ENCODE measurements at places on chromosomes 4 and X.

DNA sequence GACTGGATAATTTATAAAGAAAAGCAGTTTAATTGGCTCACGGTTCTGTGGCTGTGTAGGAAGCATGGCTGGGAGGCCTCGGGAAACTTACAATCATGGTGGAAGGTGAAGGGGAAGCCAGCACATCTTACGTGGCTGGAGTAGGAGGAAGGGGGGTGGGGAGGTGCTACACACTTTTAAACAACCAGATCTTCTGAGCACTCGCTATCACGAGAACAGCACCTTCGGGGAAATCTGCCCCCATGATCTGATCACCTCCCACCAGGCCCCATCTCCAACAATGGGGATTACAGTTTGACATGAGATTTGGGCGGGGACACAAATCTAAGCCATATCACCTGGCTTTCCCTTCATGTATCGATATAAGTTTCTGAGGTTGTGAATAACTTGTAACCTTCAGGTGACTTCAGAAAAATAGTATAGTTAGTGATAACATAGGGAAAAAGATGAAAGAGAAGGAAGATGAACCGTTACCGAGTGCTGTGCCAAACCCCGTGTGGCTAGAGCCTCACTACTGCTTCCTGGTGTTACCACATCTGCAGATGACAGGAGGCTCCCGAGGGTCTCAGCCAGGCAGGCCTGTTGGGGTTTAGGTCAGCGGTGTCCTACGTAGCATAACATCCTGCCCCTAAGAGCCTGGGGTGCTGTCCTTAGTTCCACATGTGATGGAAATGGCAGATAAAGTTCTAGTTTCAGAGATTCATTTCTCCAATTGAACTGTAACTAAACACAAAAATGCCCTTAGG is 103.5 kb downstream of the TNIP2 start:
- DNase-seq = no peak

GRCh38 chrX:703466-703865 is 72.9 kb downstream of the SHOX start:
- DNase-seq = no peak

- DNase-seq = no peak
Observed at GRCh38 chrX:19129694-19130093, 7.4 kb upstream of the ADGRG2 start.

DNA sequence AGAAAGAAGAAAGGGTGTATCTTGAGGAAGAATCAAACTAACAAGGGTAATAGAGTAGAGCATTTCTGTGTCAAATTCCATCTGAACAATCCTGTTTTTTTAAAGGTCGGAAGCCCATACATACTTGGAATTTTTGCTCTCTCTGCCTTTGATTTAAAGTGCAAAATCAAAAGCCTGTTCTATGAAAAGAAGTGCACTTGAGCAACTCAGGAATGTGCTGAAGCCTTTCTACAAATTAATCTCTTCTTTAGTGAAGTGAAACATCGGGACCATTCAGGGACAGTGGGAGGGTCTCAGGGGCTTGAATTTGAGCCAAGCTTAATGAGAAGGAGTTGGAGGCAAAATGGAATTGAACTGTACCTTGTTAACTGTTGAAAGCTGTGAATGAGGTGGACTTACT is 1008.5 kb upstream of the LCORL start:
- DNase-seq = no peak

- no peak for DNase-seq
Observed at GRCh38 chr4:138488533-138488932, 246.4 kb upstream of the SLC7A11 start.

DNA sequence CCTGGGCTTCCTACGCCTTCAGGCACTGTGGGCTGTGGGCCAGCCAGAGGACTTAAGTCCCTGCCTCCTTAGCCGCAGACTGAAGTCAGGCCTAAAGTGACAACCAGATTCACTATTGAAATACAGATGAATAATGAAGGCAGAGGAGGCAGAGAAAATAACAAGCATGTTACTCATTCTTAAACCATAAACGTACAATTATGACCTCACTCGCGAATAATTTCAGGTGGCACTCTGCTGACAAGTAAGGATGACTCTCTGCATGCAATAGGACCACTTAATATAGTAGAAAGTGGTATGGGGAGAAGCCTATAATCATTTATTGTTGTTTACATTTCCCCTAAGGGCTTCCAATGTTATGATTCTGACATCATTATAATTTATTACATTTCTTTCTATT is 409.2 kb upstream of the FGF13 start:
- DNase-seq = no peak

DNA sequence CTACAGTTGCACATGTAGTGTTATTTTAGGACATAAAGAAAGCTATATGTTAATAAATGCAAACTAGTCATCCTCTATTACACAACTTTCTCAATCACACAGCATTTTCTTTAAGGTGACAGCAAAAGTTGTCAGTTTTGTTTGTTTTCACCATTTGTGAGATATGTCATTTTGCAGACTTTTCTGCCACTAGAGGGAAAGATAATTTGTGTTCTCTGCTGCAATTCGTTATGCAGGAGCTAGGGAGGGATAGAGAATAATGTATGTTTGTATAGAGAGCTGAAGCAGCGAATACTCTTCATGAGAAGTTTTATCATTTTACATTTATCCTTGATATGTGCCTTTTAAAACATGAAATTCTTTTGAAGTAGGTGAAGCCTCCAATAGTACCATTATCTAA is 670.6 kb upstream of the ATOH1 start:
- DNase-seq = no peak

GRCh38 chr4:174742561-174742960 is 86.5 kb downstream of the GLRA3 start:
- no peak for DNase-seq

- DNase-seq = no peak
Observed at GRCh38 chr4:102761906-102762305, 1.1 kb upstream of the MANBA start.

DNA sequence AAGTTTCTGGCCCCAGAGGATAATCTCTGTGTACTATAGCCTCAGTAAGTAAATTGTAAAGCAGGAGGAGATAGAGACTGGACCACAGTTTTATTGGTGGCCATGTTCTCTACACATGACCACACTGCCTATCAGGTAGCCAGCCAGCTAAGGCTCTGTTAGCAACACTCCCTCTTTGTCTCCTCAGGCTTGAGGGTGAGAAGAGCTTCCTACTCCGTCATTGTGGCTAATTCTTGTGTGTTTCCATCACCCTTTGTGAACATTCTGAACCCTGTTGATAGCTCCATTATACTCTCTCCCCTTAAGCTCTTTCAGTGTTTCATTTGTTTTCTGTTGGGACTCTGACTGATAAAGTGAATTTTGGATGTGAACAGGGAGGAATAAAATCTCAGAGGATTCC is 233.4 kb downstream of the CFAP299 start:
- DNase-seq = no peak

GRCh38 chr4:72779241-72779640 is 210.2 kb upstream of the ADAMTS3 start:
- no peak for DNase-seq

GRCh38 chr4:41327770-41328169 is 71.0 kb downstream of the UCHL1 start:
- no peak for DNase-seq

- DNase-seq = no peak
Observed at GRCh38 chrX:43002526-43003203, 224.7 kb upstream of the PPP1R2C start.

DNA sequence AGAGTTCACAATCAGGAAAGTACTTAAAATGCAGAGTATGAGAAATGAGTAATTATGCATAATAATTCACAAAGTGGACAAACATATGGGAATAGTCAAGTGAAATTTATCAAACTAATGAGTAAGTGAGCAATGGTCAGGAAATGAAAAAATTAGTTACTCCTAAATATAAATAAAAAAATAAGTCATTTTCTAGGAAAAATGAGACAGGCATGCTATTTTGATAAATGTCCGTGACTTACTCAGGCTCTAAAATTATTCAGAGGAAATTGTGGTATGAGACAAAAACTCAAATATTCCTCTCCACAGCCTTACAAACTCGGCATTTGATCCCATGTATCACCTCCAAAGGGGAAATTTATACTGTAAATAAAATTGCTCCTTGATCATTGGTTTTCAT is 181.2 kb downstream of the COX18 start:
- DNase-seq = no peak

GRCh38 chr4:78293348-78293747 is 236.2 kb downstream of the FRAS1 start:
- DNase-seq = no peak

- no peak for DNase-seq
Observed at GRCh38 chr4:112633477-112634235, 3.1 kb downstream of the ZGRF1 start.

GRCh38 chr4:27819246-27819645 is 958.6 kb downstream of the STIM2 start:
- DNase-seq = no peak

- DNase-seq = no peak
Observed at GRCh38 chrX:34072906-34073305, 59.2 kb downstream of the FAM47A start.

DNA sequence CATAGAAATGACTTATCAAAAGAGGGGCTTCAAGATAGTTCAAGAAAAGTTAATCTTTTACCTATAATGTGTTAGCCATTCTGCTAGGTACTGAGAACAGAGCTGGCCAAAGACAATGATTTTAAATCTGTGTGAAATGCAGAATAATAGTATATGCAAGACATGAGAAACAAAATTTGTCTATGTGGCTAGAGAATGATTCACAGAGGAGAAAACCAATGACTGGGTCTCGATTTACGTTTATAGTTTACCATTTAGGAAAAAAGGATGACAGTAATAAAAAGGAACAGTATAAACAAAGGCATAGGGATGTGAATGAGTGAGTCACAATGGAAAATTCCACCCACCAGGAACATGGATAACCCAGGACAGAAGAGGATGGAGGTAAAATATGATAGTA is 31.9 kb downstream of the NPFFR2 start:
- DNase-seq = no peak

DNA sequence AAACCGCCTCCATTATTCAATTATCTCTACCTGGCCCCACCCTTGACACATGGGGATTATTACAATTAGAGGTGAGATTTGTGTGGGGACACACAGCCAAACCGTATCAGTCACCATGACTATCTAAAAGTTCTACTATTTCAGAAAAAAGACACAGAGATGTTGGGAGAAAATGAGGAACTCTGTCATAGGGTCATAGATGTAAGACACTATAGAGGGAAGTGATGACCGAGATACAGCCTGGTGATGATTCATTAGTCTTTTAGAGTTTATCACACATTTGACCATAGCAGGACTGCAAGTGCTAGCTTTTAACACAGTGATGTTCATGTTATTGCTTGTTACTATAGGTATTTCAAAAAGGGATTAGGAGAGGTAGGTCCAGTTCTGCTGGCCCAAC is 357.0 kb upstream of the AADAT start:
- DNase-seq = no peak

GRCh38 chrX:154010330-154011087 is 9.2 kb downstream of the IRAK1 start:
- DNase-seq = peak; percentile 56

DNA sequence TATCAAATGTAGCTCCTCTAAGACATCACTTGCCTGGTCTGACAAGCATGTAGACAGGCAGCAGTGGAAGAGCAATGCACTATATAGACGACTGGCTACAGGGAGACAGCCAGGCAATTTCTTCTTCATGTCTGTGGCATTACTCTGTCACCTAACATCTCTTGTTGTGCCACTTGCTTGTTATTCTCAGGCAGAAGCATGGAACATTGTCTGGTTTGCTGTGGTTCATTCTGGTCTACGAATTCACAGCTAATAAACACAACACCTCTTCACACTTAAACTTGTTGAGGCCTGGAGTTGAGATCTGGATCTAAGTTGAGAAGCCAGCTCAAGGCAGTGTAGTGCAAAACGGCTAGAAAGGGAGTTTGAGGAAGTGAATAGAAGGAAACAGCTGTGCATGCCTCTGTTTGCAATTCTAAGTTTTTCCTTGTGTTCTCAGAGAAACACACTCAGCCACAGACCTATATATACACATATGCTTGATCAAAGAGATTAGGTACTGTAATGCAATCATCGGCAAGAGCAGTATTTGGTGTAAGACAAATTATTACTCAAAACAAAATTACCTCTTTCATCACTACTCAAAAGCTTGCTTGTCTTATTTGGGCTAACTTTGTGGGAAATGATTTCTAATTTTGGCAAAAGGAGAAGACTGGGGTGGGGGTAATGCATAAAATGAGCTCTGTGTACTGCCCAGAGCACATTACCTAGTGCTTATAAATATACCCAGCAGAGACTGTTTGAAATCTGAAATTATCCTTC is 243.8 kb downstream of the PPP3CA start:
- no peak for DNase-seq

- no peak for DNase-seq
Observed at GRCh38 chr4:1684506-1685234, 557 bp upstream of the FAM53A start.

DNA sequence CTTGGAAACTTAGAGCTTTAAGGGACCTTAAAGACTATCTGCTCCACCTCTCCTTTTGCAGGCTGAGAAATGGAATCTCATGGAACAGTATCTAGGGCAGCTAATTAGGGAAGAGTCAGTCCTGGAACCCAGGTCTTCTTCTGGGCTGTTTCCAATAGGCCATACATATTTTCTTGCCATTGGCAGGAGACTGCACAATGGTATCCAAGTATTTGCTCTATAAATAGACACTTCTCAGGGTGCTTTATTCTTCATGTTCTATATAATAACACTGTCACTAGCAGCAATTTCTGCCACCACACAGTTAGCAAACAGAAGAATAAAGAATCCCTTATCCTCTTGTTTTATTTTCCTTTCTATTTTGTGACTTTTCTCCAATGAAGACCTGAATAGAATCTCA is 291.7 kb downstream of the C4orf33 start:
- no peak for DNase-seq

DNA sequence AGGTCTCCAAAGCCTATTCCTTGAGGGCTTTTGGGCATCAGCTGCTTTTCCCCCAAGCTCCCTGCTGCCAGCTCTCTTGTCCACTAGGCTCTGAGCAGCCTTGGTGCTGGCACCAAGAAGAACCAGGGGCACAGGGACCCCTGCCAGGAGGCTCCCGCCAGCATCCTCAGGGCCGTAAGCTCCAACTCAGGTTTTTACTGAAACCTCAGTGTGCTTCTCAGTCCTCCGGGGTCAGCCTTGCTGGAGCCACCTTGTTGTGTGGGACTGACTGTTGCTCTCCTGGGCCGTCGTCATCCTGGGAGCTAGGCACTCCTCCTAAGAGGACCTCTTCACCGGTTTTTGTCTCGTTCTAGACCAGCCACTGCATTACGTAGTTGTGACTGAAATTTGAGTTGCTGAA is 38.9 kb downstream of the NOP14 start:
- no peak for DNase-seq

- DNase-seq = no peak
Observed at GRCh38 chrX:152070144-152070543, 68.2 kb downstream of the MAGEA10 start.

- DNase-seq = no peak
Observed at GRCh38 chr4:88106205-88106604, 52.2 kb downstream of the ABCG2 start.

- no peak for DNase-seq
Observed at GRCh38 chr4:112895811-112896608, 153.4 kb upstream of the ANK2 start.

- DNase-seq = no peak
Observed at GRCh38 chrX:14616836-14617235, 87.5 kb downstream of the GLRA2 start.
